H9 (cell line): ENCODE measurements at places on chromosomes 5 and 9. TPM values are rescaled to one million over a fixed set of nuclear protein-coding genes. Genes with fewer than 3 reads are reported as not detected.

DNA sequence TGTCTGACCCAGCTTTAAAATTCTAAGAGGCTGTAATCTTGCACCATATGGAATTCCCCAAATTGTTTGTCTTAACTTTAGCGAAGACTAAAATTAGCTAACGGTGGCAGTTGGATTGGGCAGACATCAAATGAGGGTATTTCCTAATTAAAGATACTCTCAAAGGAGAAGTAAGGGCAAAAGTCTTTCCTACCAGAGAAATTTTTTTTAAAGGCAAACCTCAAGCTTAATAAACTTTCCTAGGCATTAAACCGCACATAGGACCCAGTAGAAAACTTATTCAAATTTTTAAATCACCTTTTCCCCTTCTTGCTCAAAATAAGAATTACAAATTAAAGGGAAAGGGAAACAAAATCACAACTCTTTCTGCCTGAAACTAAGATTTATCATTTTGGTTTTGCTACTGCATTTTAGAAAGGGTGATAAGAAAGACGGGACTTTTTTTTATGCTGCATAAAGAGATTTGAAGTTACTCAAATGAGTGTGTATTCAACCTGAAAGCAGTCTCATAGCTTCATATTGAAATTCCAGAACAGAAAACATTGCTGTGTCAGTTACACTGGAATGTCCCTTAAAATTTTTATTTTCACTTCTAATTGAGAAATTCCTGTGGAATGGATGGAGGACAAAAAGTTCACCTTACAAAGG is 189.1 kb upstream of the PTGER4 start:
- H3K4me3 ChIP-seq: no peak overlapping the region
- H3K27me3 ChIP-seq: no peaks in the 10 kb centered on the region
- no peak for DNase-seq
- H3K36me3 ChIP-seq: no peaks in the 10 kb centered on the region

DNA sequence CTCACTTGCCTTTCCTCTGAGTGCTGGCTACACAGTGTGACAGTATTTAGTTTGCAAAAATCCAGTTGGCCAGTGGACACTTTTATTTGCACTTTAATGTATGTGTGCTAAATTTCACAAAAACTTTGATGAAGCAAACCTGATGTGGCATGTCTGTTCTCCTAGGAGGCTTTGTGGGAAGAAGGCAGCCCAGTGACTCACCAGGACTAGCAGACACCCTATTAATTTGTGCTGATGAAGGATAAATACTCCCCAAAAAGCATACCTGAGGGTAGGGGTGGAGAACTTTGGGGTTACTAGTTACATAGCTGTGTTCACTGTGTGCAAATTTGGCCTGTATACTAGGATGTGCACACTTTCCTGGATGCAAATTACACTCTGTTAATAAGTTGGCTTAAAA is 39.3 kb upstream of the IPPK start:
- no peak for DNase-seq
- no peak overlapping the region for H3K4me3 ChIP-seq
- H3K27me3 ChIP-seq: no peaks in the 10 kb centered on the region
- H3K27ac ChIP-seq: no peak overlapping the region
- H3K36me3 ChIP-seq: peaks cover 7% of the 10 kb centered on the region; the same call in 2 of the 3 replicates

- no peaks in the 10 kb centered on the region for H3K4me1 ChIP-seq
- H3K4me3 ChIP-seq: no peak overlapping the region
- DNase-seq: no peak
- 0 out of 2 replicates have a peak, but pooled peaks cover 4% of the 10 kb centered on the region for H3K36me3 ChIP-seq
- no peak overlapping the region for H3K27ac ChIP-seq
Measured at GRCh38 chr5:80067531-80068245, 32.5 kb downstream of the THBS4 start.

DNA sequence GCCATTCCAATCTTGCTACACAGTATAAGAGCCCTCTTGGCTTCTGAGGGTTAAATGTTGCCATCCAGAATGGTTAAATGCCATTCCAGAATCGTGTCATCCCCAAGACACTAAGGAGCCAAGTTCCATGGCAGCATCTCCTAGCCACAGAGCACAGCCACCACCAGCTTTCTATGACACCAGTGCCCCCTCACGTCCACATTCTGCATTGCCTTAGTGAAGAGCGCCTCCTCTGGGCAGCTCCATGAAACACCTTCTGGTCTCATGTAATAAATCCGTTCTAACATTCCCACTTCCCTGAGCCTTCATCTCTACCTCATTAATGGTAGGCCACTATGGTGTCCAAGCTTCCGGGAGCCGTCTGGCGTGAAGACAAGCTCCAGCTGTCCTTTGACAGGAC is 12.4 kb downstream of the CBY3 start:
- no peaks in the 10 kb centered on the region; the same call in 1 of the 2 replicates for H3K27me3 ChIP-seq
- no peaks in the 10 kb centered on the region for H3K4me1 ChIP-seq
- H3K4me3 ChIP-seq: no peak overlapping the region

ANKRD31 gene
- total RNA-seq: 0.11 and 0.13 TPM in 2 replicates

RORB gene
- 0.26 and 0.31 TPM in 2 replicates for total RNA-seq

EGFLAM gene
- total RNA-seq: 0.33 TPM in 2 replicates
